ENCODE measurements at places on chromosomes 2 and 18.

DNA sequence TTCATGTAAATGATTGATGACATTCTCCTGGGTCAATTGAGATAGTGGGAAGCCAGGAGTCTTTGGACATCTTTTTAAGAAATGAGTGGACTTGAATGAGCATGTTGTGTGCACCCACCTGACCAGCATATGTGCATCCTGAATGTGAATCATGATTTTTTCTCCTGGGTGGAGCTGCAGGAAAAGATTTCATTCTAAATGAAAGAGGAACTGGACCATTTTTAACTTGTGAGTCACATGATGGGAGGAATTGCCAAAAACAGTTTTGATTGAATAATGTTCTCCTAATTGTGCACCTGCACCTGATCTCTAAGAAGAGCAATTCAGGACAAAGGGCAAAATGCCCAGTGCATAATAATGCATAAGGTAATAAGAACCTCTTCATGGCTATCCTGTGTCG lies 32.3 kb downstream of the COPS8 start:
- DNase-seq, result no peak

DNA sequence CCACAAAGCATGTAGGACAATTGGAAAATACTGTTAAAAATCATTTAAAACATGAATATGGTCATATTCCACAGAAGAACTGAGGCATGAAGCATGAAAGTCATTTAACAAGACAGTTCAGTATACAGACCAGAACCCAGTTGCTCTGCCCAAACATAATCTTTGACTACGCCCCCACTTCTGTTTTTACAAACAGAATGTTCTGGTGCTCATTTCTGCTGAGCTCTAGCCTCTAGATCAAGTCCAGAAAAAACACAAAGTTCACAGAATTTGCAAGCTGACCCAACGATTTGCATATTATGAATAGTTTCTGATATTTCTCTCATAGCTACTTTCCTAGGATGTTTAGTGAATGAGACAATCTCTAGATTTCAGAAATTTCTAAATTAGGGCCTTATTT lies 424.9 kb downstream of the PID1 start:
- DNase-seq, result no peak

DNA sequence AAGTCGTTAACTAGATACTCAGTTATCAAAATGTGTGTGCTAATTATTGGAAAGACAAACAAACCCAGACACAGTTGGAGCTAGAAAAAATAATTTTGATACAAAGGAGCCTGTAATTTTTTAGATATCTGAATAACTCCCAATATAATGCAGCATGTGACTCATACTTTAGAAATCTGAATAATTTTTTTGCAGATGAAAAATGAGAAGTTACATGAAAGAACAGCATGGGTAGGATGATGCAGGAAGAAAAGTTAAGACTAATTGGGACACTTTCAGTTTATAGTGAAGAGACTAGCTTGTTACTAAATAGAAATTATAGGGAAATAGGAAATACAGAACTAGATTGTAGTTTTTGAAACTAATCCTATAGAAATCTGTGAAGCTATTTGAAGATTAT lies 945.8 kb downstream of the CBLN2 start:
- no peak for DNase-seq

DNA sequence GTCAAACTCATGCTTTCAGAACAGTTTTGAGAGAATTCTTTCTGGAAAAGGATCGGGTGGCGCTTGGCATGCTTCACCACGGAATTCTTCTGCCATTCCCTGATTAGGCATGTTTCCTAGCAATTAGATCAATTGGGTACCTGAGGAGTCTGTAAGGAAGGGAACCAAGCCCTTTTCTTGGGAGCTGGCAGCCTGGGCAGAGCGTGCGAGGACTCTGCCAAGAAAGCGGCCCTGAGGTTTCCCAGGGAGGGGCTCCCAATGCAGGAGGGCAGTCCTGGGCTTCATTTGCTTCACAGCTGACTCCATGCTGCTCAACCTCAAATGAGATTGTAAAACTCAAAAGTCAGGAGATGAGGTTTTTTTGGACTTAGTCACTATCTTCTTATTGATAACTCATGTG lies 60.3 kb downstream of the MYCN start:
- DNase-seq, result no peak

DNA sequence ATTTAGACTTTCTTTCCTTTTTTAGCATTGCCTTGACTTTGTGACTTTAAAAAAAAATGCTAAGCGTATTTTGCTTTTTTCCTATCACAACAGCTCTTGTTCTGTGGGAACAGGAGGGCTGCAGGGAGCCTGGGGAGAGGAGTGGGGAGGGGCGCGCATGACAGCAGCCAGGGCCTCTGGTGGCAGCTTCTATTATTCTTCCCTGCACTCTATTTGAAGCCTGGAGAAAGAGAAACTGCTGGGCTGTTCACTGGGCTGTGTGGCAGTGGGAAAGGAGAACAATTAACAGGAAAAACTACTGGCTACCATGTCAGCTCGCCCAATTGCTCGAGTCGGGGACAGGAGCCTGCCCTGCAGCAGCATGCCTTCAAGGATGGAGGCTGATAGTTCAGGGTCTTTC lies 119.0 kb upstream of the ZBTB14 start:
- DNase-seq, result no peak

- DNase-seq, result no peak
These were observed 32.3 kb downstream of the STEAP3 start for GRCh38 chr2:119255760-119256581.

DNA sequence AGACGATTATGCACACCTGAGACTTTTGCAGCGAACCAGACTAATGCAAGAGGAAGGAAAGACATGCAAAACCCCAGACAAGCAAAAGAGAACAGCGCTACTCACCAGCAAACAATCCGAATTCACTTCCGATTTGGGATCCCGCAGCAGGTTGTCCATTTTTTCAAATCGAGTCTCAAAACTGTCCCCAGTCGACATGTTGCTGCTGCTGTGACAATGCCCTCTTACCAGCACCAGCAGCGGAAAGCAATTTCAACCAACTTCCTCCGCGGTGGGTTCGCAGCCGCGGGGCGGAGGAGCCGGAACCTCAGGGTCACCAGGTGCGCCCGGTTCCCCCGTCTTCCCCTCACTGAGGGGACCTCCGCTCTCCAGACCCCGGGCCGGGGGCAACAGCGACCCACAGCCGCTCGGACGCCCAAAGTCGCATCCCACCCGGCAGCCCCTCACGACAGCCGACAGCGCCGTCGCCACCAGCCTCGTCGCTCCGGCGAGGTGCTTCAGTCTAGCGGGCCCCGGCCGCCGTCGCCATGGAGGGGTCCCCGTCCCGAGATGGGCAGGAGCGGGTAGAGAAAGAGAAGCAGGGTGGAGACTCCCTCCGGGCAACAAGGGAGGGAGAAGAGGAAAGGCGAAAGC lies 784 bp downstream of the ROCK1 start:
- DNase-seq, result no peak

- no peak for DNase-seq
These were observed 390.2 kb downstream of the THSD7B start for GRCh38 chr2:137155356-137156104.

- DNase-seq, result no peak
These were observed 71.1 kb upstream of the SH3BP4 start for GRCh38 chr2:234880551-234881211.

DNA sequence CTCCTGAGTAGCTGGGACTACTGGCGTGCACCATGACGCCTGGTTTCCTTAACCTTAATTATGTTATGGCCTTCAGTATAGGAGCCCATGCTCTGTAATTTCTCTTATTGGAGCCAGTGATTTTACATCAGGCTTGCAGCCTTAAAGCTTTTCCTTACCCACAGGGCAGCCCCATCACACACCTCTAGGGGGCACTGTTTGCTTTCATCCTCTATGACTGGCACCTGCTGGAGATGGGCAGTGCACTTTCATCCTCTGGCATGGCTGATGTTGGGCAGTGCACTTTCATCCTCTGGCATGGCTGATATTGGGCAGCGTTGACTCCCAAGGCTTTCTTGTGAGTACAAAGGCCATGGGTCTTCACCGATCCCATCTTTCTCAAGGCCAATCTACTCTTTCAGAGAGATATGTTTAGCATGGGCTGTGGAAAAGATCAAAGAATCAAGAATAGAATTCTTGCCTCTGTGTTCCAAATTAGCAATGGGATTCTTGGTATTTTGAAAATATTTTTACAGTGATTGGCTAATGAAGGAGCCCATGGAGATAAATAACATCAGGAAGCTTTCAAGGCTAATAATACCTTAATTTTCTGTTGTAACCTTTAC lies 80.7 kb upstream of the MEX3C start:
- peak; percentile 11 for DNase-seq

DNA sequence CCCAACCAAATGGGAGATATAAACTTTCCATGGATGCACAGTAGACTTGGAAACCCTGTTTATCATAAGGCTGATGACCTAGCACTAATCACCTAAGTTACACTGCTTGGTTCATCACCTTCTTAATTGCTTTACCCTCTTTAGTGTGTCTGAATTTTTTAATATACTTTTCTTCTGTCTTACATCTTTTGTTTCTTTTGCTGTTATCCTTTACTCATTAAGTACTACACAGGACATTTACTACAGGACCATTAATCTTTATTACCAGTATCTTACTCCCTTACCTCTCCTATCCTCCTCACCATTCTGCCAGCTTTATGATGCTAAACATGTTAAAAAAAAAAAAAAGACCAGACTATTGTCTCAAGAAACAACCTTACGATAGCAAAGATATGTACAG lies 333.6 kb downstream of the KIAA1328 start:
- DNase-seq, result no peak

DNA sequence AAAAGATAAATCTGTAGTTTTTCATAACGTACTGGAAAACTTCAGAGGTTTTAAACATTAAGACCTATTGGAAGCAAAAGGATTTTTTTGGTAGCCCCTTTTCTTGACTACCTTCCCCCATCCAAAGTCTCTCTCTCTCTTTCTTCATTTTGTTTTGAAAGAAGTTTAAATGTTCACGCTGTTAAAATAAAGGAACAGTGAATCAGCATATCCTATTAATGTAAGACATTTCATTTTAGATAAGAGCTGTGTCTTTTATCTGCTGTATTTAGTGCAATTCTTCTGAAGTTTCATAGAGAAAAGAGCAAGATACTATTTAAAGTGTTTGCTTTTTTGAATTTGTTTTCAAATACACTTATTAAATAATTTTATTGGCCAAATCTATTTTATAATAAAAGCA lies 205.5 kb upstream of the POU3F3 start:
- DNase-seq, result no peak

- DNase-seq, result no peak
These were observed 19.6 kb downstream of the DSC1 start for GRCh38 chr18:31143025-31143424.

DNA sequence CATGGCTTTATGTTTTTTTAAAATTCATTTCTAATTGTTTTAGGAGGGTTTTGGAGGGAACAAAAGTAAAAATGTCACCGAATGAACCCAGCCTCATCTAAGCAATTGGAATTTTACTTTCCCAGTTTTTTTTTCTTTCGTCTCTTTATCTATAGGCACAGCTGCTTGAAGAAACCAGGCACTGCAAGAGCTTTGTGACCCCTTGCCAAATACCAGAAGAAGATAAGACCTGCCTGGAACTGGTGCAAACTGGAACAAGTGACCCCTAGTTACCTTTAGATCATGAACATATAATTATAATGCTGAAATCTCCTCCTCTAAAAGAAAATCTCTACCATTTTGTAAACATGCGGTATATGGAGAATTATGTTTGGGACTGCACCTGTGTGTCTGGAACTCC lies 100.9 kb downstream of the TSN start:
- DNase-seq, result no peak

DNA sequence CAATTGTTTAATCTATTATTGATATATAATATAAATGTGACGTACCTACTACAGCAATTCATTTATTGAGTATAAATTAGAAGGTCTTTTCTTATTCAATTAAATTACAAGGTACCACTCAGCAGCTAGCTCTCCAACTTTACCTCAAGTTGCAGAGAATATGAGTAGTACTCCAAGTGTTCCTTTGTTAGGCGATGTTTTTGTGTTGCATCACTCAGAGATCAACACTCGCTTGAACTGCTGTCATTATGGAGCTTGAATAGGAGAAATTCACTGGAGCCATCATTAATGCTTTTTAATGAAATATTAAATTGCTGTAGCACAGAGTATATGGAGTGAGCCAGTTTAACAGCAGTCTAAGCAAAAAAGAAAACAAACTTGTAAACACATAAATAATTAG lies 320.0 kb downstream of the FSIP2 start:
- no peak for DNase-seq

DNA sequence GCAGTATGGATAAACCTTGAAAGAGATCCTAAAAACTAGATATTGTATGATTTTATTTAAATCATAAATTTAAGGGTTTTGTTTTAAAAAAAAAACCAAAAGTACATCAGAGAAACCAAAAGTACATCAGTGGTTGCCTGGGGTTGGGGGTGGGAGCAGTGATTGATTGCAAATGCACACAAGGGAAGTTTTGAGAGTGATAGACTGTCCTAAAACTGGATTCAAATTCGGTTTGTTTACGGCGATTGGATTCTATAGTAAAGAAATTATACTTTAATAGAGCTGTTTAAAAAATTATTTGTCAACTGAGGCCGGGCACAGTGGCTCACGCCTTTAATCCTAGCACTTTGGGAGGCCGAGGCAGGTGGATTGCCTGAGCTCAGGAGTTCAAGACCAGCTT lies 179.8 kb downstream of the METTL4 start:
- DNase-seq, result no peak

DNA sequence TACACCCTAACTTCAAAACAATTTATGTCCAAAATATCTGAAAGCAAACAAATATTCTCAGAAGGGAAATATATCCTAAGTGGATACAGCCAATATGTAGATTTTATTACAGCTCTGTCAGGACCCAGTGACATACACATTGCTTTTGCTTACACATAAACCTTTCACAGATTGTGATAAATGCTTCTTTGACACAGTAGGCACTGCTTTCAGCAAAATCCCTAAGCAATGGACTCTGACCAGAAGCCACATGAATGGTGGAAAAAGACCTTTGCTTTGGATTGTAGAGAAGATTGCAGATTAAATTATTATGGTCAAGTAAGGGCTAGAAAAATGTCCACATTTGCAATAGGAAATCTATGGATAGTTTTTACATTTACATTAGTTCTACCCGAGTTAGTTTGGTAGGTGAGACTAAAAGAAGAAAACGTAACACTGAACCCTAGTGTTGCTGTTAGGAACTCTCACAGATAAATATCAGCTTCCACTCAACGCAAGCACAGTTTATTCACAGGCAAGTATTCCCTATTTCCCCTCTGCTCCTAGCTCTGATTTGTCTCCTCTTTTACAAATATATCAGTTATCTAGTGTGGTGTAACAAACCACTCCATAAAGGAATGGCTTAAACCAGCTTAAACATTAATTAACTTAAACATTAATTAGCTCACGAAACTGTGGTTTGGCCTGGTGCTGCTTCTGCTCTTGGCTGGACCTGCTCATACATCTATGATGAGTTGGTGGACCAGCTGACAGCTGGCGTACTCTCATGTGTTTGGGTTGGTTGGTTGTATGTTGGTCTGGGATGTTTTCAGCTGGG lies 23.6 kb upstream of the SERPINE2 start:
- DNase-seq, result no peak

- no peak for DNase-seq
These were observed 496 bp upstream of the ITGA4 start for GRCh38 chr2:181456660-181457120.

DNA sequence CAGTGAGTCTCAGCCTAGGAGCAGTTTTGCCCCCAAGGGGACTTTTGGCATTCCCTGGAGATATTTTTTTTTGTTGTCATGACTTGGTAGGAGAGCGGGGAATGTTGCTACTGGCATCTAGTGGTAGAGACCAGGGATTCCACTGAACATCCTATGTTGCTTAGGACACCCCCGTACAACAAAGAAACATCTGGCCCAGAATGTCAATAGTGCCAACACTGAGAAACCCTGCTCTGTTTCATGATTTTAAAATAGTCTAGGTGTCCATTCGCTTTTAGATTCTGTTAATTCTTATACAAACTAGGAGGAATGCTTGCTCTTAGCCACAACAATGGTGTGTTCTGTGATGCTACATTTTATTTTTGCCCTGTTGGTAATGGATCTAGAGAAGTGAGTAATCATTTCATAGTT lies 225.8 kb upstream of the SIX3 start:
- no peak for DNase-seq

Measured in C1 segment of cervical spinal cord (tissue), 14 donors.